DND-41 (cell line): ENCODE measurements at places on chromosomes 1 and 21.

DNA sequence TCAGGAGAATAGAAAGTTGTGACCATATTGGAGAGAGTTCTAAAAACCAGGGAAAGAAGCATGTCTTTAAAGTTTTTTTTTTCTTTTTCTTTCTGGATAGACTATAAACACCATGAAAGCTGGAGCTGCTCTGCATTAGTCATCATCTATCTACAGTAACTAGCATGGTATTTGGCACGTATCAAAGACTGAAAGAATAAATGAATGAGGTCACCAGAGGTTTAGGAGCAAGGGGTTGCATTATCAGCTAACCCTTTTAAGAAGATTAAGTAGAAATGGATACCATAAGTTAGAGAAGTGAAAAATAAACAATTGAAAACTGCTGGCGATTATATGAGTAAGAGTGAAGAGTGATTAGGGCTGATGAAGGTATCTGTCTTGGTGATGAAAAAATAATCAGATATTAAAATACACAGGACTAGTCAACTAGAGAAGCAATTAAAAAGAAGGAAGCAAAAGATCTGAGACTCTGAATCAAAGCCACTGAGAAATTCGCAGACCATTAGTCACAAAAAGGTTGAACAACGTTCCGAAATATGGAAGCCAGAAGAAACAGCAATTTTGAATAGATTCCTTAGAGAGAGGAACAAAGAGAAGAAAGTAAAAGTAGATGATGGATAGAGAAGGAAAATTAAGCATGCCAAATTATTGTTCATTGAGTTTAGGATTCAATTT is 536.4 kb downstream of the DPYD start:
- no peak for DNase-seq

- DNase-seq = no peak
Measured at GRCh38 chr1:185984113-185984836, 250.1 kb downstream of the HMCN1 start.

GRCh38 chr1:118247593-118247992 is 62.6 kb upstream of the SPAG17 start:
- DNase-seq = no peak

- DNase-seq = no peak
Measured at GRCh38 chr1:8598060-8598724, 219.2 kb downstream of the RERE start.

- no peak for DNase-seq
Measured at GRCh38 chr1:228149406-228150119, at the start of gene GJC2. Gene GJC2, plus strand, starts transcription at chr1:228149930. Its CDS starts 7,829 bp downstream, at chr1:228157759.

- no peak for DNase-seq
Measured at GRCh38 chr1:229028987-229029878, 241.7 kb upstream of the RAB4A start.
